Stimulated activated CD4-positive, alpha-beta T cell treated with anti-CD3 and anti-CD28 coated beads, Interleukin-1b, Interleukin-23, amount 100 ng/mL, for 1 hour (primary cell): ENCODE measurements at places on chromosomes 2 and 18.

- DNase-seq, result no peak
Measured at GRCh38 chr2:40228310-40228709, 223.6 kb downstream of the SLC8A1 start.

DNA sequence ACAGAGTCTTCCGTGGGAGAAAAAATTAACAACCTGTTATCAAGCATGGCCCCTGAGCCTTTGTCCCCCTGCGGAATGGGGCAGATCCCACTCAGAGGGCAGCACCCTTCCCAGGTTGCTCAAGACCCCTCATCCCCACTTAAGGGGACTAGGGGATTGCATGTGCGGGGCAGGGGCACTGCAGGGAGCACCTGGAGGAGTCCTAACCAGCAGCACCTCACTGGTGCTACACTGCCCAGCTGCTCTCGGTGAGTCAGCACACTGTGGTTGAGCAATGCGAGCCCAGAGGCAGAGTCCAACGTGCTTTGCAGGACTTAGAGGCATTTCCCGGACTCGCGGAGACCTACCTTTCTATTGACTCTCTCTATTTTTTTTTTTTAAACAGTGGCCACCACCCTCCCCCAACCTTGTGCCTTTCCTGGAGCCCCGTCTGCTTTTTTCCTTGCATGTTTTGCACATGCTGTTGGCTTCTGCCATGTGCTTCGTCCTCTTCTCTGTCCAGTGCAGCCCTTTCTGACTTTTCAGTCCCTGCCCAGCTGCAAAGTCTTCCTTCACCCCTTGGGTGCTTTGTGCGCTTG is 74.0 kb downstream of the IL1R2 start:
- DNase-seq, result no peak

DNA sequence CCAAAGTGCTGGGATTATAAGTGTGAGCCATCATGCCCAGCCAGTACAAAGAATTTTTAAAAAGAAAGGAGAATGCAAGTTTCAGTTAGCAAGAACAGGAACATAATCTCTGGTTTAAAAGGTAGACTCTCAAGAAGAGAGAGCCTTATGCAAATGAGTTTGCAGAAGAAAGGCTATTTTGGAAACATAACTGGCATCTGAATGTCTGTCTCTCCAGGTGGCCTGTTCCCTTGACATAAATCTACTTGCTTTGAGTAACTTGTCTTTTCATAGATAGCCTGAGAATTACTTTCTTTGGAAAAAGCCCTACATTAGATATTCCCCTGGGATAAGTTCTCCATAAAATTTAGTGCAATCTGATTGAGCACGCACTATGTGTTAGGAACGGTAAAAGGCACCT is 109.6 kb downstream of the ICOS start:
- no peak for DNase-seq

- no peak for DNase-seq
Measured at GRCh38 chr2:103010751-103011150, 248.9 kb downstream of the TMEM182 start.

- DNase-seq, result no peak
Measured at GRCh38 chr2:2524348-2524941, 193.4 kb upstream of the MYT1L start.

GRCh38 chr2:133415210-133415876 is 152.9 kb downstream of the NCKAP5 start:
- DNase-seq, result no peak

DNA sequence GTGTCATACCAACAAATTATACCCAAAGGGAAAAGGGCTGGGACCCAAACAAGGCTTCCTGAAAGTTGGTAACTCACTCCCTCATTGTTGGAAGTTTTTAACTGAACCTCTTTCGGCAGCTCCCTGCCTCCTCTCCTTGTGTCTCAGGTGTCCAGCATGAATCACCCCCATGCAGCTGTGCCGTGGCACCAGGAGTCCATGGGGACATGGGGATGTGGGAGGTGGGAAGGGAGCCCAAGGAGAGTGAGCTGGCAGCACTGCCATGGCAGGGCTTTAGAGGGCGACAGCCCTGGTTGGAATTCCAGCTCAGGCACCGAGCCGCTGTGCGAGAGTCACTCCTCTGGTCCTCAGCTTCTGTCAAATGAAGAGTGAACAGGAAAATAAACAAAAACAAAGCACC is 12.5 kb upstream of the GYPC start:
- no peak for DNase-seq

DNA sequence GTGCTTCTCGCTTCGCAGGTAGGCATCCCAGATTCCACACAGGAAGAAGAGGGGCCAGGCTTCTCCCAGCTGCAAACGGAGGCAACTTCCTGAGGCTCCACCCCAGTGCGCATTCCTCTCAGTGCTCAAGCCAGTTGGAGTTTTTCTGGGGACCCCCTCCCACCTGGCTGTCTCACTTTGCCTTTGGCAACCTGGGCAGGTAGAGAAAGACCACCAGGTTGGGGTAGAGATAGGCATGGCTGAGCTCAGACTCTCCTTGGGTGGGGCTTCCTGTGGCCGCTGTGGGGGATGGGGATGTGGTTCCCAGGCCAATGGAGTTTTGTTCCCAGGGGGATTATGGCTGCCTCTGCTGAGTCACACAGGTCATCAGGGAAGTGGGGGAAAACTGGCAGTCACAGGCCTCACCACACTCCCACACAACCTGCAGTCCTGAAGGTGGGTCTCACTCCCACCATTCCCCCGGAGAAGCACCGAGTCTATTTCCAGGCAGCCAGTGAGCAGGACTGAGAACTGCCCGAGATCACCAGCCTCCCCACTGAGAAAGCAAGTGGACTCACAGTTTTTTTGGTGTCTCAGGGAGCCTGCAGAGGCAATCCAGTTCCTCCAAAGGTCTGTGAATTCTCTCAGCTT is 38.1 kb downstream of the SLC39A10 start:
- DNase-seq, result no peak

GRCh38 chr2:13230221-13230620 is 513.5 kb downstream of the TRIB2 start:
- DNase-seq, result no peak

DNA sequence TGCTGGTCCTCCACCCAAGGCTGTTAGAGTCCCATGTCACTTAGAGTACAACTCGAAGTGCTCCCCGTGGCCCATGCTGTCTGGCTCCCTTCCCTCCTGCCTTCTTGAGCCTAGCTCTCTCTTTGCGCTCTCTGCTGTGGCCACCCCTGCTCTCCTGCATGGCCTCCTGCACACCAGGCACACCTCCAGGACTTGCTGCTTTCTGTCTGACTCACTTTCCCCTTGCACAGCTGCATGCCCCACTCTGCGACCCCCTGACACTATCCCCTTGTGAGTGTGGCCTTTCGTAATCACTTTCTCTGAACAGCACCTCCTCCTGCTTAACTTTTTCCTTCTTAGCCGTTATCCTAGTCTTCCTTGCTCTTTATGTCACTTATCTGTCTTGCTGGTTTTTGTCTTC is 343.6 kb downstream of the TGIF1 start:
- DNase-seq, result no peak

- DNase-seq, result no peak
Measured at GRCh38 chr2:227871375-227871791, at the start of gene DAW1. TSS of gene DAW1 (plus strand) at chr2:227871631. CDS start at chr2:227871690, 59 bp downstream.

DNA sequence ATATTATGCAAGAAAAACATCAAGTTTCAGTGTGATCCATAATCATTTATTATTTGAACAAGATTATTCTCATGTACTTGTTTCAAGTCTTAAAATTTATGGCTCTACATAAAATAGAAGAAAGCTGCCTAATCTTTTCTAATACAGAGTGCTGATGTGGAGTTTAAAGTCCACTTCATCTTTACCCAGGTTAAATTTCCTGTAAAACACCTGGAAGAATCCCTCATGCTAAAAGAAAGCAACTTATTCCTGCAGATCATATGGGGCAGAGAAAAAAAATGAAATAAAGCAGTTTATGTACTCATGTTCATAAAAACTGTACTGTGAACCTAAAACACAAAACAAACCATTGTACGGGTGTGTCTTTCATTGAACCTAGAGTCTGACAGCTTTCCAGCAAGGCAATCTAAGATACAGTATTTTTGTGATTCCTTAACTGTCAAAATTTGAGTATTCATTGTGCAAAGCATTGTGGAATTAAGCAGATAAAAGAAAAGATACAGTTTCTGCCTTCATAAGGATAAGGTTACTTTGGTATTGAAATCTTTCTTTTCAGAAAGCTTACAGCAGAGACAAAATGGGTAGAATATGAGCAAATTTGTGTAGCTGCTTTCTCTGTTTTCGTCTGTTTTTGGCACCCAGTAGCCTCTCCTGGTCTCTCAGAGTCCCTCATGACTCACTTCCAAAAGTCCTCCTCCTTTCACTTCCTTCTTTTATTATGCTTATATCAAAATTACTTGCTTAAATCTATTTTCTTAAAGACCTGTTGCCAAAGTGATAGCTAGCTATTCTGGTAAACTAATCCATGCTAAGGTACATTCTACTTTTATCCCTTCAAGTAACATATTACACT is 26.9 kb upstream of the GLS start:
- no peak for DNase-seq

DNA sequence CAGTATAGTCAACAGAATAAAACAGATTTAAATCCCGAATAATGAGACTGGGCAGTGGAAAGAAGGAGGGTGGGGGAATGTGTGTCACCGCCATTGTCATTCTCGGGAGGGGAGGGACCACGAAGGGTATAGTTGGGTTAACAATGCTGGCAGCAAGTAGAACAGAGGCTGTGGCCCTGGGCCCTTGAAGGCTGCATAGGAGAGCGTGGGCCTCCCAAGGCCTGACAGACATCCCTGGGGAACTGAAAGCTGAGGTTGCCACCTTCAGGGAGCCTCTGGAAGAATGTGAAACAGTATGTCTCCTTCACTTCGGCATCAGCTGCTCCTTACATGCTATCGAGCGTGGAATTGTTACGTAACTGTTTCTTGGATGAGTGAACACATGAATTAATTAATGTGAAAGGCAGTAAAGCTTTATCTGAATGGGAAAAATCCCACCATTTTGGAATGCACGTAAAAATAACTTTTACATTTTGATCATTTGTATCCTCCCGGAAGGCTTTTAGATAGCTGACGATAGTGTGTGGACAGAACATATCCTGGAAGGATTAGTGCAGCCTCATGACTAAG is 92.8 kb upstream of the TTC39C start:
- no peak for DNase-seq

GRCh38 chr18:66457245-66457644 is 146.6 kb downstream of the CDH19 start:
- DNase-seq, result no peak

GRCh38 chr2:238498188-238498587 is 71.5 kb downstream of the ASB1 start:
- DNase-seq, result no peak

GRCh38 chr18:60067426-60068210 is 167.8 kb downstream of the PMAIP1 start:
- no peak for DNase-seq

- DNase-seq, result no peak
Measured at GRCh38 chr2:204472375-204472774, 72.9 kb upstream of the PARD3B start.

DNA sequence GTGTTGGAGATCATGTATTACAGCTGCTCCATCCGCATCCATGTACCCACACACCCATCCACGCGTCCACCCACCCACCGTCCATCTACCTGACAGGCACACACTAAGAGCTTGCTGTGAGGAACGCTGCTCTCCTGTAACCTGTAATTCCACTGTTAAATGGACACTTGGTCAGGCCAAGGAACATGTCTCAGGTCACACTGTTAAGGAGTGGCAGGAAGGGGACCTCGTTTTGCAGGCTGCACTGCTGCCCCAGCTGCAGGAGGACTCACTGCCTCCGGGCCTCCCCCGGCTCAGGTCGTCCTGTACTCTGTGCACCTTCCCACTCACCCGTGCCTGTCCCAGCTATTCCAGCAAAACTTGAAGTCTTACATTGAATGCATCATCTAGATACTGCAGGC is 170.5 kb downstream of the EIPR1 start:
- DNase-seq, result no peak

- no peak for DNase-seq
Measured at GRCh38 chr2:12816379-12817306, 99.9 kb downstream of the TRIB2 start.

DNA sequence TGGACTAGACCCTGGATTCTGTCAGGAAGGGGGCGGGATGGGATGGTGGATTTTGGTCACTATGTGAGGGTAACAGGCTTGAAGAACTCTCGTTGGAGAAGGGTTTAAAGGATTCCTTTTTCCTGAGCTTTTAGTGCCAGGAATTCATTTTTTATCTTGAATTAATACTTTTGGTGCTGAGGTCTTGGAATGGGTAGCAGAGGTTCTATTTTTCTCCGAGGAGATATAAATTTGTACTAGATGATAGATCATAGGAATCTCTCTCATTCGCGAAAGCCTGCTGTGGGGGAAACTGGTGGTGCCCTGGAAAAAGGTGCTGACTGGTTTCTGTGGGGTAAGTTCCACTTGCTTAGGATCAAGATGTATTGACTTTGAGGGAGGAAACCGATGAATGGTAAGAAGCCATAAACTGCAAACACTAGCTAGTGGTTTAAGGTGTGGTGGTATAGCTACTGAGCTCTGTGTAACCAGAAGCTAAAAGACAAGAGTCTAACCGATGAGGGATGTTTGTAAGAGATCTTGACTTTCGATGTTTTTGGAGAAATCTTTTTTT is 706 bp downstream of the AGPS start:
- no peak for DNase-seq

DNA sequence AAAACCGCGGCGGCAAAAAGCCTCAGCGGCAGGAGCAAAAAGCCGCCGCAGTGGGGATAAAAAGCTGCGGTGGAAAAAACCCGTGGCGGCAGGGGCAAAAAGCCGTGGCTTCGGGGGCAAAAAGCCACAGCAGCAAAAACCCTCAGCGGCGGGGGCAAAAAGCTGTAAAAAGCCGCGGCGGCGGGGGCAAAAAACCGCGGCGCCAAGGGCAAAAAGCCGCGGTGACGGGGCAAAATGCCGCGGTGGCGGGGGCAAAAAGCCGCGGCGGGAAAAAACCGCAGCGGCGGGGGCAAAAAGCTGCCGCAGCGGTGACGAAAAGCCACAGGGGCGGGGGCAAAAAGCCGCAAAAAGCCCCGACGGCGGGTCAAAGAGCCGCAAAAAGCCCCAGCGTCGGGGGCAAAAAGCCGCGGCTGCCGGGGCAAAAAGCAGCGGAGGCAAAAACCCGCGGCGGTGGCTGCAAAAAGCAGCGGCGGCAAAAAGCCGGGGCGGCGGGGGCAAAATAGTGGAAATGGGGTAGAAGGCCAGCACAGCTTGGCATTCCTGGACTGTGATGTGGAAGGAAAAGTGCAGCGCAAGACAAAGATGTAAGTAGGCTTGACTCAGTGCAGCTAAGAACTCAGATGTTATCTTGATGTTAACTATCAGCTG is 151.8 kb downstream of the ANKRD30BL start:
- no peak for DNase-seq

DNA sequence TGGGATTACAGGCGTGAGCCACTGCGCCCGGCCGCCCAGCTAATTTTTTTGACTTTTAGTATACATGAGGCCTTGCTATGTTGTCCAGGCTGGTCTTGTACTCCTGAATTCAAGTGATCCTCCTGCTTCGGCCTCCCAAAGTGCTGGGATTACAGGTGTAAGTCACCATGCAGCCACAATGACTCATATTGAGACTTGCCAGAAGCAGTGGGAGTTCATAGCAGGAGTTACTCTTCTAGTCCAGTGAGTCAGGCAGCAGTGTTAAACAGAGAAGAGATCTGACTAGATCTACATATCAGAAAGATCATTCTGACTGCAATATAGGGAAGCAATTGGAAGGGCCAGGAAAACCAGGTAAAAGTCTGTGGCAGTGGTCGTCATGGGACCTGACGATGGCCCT is 1.5 kb upstream of the FLACC1 start:
- no peak for DNase-seq
